ENCODE measurements at places on chromosomes 5 and 9.

GRCh38 chr5:32311404-32312196, 1.1 kb downstream of the MTMR12 start:
- DNase-seq = no peak

DNA sequence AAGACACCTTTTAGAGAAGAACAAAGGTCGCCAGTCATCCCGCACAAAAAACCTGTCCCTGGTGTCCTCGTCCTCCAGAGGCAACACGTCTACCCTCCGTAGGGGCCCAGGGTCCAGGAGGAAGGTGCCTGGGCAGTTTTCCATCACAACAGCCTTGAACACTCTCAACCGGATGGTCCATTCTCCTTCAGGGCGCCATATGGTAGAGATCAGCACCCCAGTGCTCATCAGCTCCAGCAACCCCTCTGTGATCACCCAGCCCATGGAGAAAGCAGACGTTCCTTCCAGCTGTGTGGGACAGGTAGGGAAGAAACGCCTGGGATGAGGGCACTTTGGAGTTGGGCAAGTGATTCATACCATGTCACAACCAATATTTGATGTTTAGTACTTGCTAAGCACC, 77.4 kb downstream of the SH3RF2 start:
- DNase-seq = no peak

- no peak for DNase-seq
Measured at GRCh38 chr9:78215706-78216105, 20.2 kb upstream of the CEP78 start.

GRCh38 chr5:123176224-123176937, 87.3 kb downstream of the PRDM6 start:
- no peak for DNase-seq

- no peak for DNase-seq
Measured at GRCh38 chr9:99556998-99557397, 264.7 kb upstream of the NR4A3 start.

GRCh38 chr5:65102371-65102975, 333.7 kb downstream of the CWC27 start:
- no peak for DNase-seq

DNA sequence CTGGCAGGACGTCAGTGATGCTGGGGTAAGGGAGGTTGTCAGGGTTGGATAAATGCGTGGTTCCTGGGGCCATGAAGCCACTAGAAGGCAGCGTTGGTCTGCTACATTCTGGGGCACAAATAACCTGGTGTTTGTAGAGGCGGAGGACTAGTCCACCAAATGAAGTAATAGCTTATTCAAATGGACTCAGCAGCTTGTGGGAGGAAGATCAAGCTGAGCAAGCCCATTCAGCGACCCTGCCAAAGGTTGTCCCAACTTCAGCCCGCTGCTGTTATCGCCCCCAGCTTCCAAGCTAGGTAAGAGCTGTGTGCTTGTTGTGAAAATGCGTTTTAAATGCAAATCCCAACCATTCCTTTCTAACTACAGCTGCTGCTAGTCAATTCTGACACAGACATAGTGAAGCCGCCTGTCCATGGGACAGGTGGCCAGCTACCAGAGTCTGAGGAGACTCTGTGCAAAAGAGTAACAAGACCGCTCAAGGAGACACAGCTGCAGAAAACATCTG, 7.6 kb upstream of the FAM240B start:
- DNase-seq = no peak

- no peak for DNase-seq
Measured at GRCh38 chr5:105042623-105043022, 1480.0 kb upstream of the NUDT12 start.

- DNase-seq = no peak
Measured at GRCh38 chr9:125430161-125431011, 168.8 kb downstream of the GAPVD1 start.

- no peak for DNase-seq
Measured at GRCh38 chr5:156188016-156188415, 138.9 kb upstream of the SGCD start.

- DNase-seq = no peak
Measured at GRCh38 chr5:133144245-133144981, 92.6 kb downstream of the HSPA4 start.

GRCh38 chr5:29822521-29822920, 1371.0 kb upstream of the CDH6 start:
- DNase-seq = no peak

DNA sequence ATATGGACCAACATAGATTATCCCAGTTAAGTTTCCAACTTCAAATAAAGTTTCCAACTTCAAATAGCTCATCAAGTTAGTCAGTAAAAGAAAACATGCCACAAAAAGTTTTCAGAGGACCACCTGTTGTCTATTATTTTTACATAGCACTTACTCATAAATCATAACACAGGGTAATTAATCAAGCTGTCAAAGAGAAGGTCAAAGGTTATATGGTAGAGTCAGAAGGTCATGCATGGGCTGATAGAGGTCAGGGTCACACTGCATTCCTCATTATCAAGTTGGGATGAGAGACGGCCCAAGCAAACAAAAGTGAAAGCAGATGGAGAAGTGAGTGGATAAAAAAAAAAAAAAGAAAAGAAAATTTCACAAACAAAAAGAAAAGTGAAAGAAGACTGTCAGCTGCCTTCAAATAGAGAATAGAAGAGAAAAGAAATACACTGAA, 145.5 kb upstream of the POU5F2 start:
- DNase-seq = no peak

DNA sequence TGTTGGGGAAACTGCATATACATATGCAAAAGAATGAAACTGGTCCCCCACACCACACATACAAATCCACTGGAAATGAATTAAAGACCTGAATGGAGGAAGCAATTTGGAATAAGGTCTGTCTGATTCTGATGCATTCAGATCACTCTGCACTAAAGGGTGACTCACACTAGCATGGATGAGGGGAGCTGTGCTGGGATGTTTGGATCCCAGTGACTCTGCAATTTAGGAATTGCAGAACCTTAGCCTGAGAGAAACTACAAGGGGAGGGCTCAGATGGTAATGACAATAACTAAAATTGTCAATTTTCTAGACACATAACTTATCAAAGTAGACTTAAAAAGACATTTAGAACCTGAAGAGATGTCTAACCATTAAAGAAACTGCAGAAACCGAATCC, 312.0 kb downstream of the CDK5RAP2 start:
- no peak for DNase-seq

GRCh38 chr5:110031402-110032140, 341.8 kb downstream of the MAN2A1 start:
- DNase-seq = no peak

- DNase-seq = no peak
Measured at GRCh38 chr5:148794275-148794674, 32.1 kb upstream of the ADRB2 start.

DNA sequence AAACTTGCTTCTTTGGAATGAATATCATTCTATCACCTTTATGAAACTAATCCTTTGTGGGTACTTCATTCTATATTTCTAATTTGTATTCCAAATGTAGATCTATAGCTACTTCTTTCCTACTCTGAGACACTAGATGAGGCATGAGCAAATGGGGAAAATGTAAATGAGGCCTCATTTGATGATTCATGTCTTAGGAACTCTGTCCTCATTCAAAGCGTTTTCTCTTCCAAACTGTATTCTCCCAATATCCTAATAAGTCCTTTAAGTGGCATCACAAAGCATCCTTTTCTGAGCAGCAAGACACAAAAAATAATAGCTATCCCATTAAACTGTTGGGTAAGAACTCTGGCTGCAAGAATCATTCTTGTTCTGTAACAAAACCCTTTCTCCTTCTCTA, 56.1 kb downstream of the TTLL11 start:
- DNase-seq = no peak

- DNase-seq = no peak
Measured at GRCh38 chr5:171405615-171406014, 13.8 kb upstream of the FGF18 start.

DNA sequence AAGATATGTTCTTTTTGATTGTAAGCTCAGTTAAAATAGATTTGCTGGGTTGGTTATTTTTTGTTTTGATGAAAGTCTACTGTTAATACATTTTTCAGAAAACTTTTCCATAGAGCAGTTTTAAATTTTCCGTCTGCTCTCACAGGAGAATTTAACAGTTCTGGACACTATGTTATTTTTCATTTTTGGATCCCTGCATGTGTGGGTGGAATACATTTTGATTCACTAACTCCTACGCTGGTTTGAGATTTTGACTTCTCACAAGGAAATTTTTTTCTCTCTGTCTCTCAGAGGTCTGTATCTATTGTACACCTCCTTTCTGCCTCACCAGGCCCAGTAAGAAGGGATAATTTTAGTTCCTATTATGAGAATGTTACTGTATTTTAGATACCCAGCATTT, 502.4 kb downstream of the CDH10 start:
- DNase-seq = no peak

DNA sequence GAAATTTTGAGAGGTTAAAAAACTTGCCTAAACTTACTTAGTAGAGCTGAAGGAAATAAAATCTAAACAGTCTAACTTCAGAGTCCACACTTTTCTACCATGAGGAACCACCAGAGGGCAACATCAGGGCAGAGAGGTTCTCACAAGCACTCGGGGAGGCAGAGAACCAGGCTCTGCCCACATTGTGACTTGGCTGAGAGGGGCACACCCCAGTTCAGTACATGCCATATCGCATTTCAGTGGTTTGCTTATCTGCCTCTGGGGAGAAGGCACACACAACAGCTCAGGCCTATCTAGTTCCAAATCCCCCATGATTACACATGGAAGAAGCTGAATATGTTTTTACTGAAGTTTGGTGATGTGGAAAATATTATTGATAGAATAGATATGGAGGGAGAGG, 49.2 kb downstream of the EQTN start:
- DNase-seq = no peak

GRCh38 chr9:74570879-74571512, 73.9 kb downstream of the RORB start:
- no peak for DNase-seq

DNA sequence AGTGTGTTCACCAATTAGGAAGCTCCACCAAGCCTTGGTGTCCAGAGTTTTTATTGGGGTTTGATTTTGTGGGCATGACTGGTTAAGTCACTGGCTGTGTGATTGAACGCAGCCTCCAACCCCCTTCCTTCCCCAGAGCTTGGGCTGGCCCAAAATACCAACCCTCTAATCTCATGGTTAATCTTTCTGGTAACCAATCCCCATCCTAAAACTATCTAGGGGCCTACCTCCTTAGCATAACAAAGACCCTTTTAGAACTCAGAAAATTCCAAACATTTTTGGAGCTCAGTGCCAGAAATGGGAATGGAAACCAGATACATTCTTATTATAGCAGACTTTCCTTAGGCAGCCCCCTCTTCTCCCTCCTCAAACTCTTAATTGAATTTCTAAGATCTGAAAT, 35.9 kb upstream of the HRH2 start:
- no peak for DNase-seq

DNA sequence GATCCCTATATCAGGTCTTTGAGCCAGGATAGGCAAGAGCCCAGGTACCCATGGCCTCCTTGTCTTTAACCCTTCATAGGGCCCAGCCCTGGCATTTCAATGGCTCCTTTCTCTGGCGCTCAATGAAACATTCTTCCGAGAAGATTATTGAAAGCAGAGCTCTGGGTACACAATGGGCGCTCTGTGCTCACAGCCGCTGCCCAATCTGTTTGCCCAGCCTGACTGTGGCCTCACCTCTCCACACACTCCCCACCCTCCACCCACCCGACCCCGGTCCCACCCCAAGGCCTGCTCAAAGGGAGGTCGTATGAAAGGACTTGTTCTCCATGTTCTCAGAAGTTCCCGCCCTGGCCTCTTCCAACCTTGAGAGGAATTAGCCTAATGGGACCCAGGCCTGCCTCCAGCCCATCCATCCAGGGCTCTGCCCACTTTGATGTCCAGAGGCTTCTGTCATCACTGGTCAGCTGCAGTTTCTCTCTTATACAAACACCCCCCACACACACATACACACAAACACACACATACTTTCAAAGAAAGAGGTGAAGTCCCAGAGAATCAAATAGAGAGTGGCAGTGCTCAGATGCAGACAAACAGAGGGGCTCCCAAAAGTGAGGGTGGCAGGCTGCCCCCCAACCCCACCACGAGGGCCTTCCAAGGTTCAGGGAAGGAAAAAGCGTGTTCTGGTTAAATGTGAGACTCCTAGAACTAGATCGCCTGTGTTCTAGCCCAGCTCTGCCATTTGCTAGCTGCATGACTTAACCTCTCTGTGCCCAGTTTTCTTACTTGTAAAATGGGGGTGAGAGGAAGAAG, 5.1 kb upstream of the ARSI start:
- no peak for DNase-seq

DNA sequence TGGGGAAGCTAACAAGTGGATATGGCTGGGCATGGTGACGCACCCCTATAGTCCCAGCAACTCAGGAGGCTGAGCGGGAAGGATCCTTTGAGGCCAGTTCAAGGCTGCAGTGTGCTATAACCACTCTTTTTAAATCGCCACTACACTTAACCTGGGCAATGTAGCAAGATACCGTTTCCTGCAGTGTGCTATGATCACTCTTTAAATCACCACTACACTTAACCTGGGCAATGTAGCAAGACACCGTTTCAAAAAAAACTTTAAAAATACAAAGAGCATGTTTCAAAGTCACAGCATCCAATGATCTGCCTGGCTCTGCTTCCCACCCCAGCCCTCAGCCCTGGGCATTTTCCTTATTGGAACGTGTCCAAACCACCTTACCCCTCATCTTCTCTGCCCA, 14.5 kb downstream of the GRHPR start:
- no peak for DNase-seq

DNA sequence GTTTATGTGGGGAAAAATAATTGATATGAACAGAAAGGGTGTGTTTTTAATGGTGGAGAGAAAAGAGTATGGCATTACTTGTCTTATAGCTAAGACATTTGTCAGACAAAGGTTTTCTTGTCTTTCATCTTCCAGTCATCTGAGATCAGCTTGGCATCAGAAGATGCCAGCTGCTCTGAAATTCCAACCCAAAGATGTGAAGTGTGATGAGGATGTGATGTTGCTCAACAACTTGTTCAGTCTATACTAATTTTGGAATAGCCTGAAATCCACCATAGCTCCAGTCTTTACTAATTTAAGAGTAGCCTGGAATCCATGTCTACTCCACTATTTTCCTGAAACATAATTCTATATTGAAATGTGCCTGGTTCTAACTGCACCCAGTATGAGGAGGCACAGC, 182.3 kb downstream of the CFAP90 start:
- DNase-seq = no peak

DNA sequence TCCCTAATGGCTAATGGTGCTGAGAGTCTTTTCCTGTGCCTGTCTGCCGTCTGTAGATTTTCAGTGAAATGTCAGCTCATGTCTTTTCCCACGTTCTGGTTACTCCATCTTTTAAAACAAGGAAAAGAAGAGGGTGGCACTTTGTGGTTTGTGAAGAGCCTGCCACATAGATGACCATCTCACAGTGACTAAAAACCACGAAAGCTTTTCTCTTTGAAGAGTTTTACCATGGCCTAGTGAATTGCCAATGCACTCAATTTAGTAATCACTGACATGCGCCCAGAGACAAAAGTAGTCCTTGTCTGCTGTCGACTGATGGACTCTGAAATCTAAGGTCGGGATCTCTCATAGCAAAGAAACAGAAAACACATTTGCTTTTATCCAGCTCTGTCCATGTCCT, 50.4 kb downstream of the SPATA31C2 start:
- no peak for DNase-seq

DNA sequence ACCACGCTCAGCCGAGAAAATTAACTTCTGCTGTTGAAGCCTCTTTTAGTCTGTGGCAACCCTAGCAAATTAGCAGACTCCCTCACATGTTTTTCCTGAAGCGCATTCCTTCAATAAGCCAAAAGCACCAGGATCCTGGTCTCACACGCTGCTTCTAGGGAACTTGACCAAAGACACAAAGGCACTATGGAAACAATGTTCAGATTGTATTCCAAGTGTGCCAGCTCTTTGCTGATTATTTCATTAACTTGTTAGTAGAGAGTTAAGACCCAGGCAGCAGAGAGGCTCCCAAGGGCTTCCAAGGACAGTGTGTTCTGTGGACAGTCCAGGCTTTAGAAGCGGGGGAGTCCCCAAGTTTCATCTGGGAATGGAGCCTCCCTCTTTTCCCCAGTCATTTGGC, 94.4 kb upstream of the BASP1 start:
- DNase-seq = no peak
